ENCODE measurements at places on chromosomes 5 and 9.

DNA sequence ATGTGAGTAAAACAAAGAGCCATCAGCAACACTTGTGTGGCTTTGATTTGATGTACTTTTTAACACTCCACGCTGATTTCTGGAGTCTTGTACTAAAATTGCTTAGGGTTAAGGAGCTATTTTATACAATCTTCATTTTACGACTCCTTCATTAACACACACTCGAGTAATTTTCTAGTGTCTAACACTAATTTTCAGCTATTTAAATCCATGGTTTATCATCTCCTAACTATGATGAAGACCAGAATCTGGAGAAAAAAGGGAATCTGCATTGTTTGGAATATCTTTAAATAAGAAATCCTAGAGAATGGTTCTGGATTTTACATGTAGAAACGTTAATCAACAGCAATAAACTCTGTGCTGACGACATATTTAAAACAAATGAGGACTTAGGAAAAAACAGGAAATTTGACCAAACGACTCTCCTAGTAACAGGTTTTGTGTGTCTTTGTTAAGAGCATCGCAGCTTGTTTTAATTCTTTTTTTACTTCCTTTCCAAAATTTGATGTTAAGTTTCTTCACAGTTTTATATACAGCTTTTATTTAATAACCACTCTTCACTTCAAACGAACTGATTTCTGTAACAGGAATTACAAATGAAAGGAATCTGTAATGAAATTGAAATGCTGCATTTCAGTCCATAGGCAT is 138.5 kb downstream of the AOPEP start:
- no peak for DNase-seq

GRCh38 chr5:10355071-10355889 is 1.8 kb downstream of the MARCHF6 start:
- DNase-seq, result peak; percentile 51

DNA sequence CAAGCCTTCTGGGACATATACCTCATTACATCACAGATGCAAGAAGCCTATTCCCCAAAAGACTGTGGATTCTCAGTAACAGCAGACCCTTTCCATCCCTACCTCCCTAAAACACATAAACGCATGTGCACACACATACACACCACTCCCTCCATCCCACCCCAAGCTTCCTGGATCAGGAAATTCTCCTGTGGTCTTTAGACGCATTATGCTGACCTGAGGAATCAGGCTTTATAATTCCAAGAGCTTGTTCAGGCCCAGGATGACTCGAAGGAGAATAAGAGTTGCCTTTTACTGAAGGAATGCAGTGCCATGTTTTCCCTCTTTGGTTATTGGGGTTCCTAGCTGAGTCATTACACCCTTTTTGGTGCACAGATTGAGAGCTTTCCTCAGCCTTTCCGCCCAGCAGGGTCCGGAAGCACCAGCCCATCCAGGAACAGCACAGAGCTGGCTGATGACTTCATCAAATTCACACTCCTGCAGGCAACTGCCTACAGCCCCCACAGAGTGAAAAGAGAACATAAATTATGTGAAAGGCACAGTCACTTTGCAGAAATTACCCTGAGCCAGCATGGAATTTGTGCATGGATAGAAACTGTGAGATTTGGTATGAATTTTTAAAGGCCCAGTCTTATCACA is 385.0 kb upstream of the TRPC7 start:
- no peak for DNase-seq

DNA sequence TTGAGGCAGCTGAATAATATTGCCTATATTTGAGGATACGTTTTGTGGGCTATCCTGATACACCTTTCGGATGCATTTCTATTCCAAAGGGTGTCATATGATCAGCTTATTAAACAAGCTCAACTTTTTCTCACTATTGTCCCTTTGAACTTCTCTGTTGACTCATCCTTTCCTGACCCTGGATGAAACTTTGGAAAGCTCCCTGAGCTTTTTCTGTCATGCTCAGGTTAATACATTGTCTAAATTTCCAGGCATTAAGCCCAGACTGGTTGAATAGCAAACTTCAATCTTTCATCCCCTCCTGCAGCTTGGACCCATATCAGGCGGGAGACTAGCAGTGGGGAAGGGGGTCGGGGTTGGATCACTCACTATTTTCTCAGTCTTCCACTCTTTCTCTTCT is 104.9 kb upstream of the PTPN3 start:
- DNase-seq, result no peak

DNA sequence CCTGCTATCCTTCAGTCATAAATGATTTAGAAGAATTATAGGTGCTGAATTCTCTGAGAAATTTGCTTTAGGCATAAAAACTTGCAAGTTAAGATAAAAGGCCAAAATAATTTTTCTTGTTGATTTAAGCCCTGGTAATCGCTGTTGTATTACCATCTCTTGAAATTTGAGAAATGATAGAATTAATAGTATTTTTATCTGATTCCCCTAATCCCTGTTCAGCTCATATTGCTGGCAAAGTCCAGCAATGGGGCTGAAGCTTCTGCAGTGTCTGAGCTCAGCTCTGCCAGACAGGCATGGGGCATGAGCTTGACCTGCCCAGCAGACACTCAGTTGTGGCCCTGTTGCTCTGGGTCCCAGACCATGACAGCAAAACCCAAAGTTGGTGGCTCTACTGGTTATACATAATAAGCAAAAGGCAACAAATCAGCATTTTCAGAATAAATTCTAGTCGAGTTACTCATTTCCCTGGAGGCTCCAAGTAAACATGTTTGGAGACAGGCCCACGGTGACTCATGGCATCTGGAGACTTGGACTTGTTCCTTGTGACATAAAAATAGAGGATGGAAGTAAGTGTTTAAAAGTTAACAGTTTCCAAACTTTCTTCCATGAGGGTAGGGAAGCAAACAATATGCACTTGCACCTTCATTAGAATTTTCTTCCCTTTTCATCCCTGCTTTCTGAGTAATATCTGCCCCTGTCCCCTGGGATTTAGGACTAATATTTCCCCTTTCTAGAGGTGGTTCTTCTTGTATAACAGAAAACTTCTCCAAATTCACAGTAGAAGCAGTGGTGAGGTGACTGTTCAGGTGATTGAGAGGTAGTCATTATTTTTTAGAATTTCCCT is 60.2 kb upstream of the SLC2A8 start:
- DNase-seq, result no peak

DNA sequence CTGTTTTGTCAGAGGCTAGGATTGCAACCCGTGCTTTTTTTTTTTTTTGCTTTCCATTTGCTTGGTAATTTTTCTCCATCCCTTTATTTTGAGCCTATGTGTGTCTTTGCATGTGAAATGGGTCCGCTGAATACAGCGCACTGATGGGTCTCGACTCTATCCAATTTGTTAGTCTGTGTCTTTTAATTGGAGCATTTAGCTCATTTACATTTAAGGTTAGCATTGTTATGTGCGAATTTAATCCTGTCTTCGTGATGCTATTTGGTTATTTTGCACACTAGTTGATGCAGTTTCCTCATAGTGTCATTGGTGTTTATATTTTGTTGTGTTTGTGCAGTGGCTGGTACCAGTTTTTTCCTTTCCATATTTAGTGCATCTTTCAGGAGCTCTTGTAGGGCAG is 36.2 kb upstream of the TAF11L2 start:
- DNase-seq, result no peak

DNA sequence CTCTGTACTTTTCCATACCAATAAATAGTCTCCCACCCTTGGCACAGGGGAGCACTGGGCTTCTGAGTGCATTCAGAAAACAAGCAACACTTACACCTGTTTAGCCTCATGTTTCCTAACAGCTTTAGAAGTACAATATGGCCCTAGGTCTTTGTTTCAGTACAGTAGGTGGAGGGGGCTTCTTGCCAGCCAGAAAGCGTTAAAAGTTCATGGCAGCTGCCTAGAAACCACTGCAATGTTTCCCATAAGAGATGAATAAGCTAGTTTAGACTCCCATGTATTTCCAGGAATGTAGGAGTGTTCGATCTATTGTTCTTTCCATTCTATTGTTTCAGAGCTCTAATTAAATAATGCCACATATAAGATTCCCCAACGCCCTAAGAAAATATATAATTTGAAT is 444.8 kb downstream of the ARHGEF28 start:
- no peak for DNase-seq

GRCh38 chr5:33482335-33482734 is 41.6 kb downstream of the TARS1 start:
- no peak for DNase-seq

DNA sequence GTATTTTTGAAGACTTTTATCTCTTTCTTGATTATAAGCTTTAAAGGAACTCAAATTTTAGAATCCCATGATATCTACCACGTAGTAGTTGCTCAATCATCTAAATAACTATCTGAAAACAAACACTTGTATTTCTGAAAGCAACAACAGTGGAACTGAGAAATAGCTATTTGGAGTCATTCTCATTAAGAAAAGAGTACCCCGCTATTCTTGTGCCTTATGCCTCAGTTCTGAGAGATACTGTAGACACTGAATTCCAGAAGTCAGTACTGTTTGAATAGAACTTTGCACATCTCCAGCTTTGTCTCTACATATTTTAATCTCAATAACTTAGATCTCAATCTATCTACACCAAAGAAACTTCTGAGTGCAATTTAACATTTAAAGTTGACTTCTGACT is 11.4 kb downstream of the CHD1 start:
- DNase-seq, result no peak

GRCh38 chr5:38598296-38598993 is 42.0 kb upstream of the LIFR start:
- DNase-seq, result no peak

DNA sequence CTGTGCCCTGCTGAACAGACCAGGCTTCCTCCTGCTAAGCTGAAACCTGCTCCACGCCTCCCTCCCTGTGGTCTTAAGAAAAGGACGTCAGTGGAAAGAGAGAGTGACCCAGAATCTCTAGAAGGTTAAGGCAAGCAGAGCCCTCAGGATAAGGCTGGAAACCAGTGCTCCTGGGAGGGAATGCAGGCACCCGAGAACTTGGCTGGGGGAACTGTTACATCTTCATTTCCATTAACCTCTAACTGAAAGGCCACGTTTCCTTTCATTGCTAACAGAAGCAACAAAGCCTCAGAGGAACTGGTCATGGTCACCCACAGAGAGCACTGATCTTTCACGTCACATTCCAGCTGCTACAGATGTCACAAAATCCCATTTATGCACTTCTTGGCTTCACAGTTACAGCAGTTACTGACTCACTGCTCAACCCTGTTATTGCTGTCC is 26.1 kb upstream of the AKNA start:
- no peak for DNase-seq

DNA sequence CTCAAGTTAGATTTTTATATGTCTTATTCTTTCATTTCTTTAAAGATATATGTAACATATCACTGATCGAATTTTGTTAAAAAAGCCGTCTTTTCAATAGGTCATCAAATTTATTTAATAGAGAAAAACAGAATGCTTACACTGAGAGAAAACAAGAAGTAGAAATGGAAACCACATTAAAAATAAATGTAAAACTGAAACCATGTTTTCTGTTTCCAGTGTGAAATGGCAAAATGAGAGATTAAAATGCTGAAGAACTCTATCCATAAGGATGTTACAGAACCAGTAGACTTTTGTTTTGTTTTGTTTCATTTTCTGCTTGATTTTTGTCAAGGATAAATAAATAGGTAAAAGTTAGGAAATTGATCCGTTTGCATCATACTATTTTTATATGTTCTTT is 210.1 kb downstream of the PRDM9 start:
- DNase-seq, result no peak

DNA sequence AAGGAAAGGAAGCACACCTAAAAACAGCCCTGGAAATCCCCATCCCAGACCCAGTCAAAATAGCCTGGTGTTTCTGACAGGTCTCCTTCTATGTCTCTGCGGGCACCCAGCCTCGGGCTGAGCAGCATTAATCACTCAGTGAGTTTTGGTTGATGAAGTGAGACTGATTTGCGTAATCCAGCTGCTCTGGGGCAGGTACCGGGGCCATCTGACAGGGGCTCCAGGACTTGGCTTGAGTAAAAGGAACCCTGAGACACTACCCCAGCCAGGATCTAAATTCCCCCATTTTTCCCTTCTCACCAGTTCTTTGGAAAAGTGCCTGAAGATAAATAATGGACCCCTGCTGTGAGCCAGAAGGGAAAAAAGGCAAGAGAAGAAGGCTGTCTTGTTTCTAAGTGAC is 596 bp downstream of the SLC28A3 start:
- DNase-seq, result no peak

DNA sequence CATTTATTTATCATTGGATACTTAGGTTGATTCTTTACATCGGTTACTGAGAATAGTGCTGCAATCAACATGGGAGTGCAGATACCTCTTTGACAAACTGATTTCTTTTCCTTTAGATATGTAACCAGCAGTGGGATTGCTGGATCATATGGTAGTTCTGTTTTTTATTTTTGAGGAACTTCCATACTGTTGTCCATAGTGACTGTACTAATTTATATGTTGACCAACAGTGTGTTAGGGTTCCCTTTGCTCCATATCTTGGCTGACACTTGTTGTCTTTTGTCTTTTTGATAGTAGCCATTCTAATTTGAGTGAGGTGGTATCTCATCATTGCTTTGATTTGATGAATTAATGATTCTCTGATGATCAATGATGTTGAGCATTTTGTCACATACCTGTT is 137.3 kb upstream of the PITX1 start:
- DNase-seq, result no peak

DNA sequence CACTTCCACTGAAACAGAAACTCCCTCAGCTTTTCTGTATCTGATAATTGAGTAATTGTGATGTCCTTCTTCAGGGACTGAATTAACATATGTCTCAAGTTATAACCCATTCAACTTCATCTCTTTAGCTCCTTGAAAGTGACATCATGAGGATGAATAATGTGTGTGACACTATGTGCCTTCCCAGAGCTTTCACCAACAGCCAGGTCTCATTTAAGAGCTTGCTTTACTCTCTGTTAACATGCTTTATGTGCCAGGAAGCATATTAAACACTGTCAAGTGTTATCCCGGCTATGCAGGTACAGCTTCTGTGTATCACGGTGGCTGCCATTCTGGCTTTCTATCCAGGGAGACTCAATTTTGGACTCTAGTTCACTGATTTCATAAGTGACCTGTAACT is 799.9 kb downstream of the CDH12 start:
- no peak for DNase-seq

GRCh38 chr5:5523066-5523505 is 100.6 kb downstream of the ICE1 start:
- peak; percentile 21 for DNase-seq

DNA sequence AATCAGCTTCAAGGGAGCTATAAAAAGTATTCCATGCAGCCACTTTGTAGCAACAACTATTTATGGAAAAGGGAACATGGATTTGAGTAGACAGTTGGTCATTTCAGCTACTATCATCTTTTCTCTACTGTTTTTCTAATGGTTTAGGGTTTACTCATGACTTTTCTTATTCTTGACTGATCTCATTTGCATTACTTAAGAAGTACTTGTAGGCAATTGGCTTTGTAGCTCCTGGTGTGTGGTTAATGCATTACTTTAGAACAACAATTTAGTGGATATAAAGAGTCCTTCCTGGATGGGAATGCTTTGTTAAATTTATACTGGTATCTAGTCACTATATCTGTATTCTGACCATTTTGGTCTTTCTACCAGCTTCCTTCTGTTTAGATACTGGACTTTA is 59.8 kb upstream of the NTRK2 start:
- no peak for DNase-seq

DNA sequence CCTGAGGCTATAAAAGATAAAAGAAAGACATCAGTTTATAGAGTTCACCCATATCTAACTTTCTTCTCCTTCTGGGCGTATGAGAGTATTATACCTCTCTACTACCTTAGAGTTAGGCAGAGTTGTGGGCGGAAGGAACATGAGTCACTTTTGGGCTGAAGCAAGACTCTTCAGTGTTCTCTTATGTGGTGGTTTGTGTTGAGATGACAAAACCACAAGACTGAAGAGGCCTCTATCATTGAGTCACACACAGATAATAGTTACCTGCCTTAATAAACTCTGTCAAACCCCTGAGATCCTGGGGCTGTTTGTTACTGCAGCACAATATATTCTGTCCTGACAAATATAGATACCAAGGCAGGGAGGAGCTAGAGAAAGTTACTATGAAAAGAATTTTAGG is 184.2 kb downstream of the EFNA5 start:
- peak; percentile 41 for DNase-seq

Data from activated naive CD8-positive, alpha-beta T cell treated with anti-CD3 and anti-CD28 coated beads for 36 hours (primary cell).